ENCODE measurements at places on chromosomes 16 and 17.

- DNase-seq: peak; percentile 96
These were observed 10.1 kb downstream of the KRT39 start for GRCh38 chr17:40956401-40957254.

- peak; percentile 57 for DNase-seq
These were observed 27.3 kb downstream of the SLFN11 start for GRCh38 chr17:35345926-35346771.

DNA sequence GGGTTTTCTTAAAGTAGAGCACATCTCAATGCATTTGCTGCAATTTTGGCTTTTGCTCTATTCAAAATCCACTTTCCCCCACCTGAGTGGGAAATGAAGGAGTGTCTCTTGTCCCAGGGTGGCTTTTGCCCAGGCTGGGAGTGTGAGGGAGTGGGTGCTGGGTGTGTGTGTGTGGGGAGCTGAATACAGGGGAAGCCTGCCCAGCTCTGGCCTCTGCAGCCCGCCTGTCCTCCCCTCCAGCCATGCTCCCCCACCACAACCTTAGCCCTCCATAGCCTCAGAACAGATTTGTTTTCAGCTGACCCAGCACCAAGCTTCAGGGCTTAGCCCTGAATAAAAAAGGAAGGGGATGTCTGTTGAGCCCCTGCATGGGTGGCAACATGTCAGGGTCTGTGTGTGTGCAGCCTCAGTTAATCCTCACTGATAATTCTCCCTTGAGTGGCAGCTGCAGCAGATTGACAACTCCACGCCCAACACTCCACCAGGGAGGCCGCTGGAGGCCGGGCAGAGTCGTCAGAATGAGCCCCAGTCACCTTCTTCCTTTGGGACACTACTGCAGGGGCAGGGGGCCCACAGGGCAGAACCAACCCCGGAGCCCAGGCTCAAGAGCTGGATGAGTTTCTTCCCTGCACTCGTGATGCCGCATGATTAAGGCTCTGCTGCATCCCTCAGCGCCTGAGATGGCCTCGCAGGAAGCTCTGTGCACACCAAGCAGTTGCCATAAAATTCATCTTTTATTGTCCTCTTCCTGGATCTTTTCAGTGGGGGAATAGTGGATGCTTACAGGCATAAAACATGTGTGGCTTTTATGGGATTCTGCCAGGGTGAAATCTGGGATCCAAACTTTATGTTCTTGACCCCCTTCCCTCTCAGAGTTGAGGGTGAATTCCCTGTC is 55.0 kb downstream of the SPACA3 start:
- no peak for DNase-seq

GRCh38 chr17:9123594-9124553 is 102.6 kb downstream of the NTN1 start:
- DNase-seq: no peak

DNA sequence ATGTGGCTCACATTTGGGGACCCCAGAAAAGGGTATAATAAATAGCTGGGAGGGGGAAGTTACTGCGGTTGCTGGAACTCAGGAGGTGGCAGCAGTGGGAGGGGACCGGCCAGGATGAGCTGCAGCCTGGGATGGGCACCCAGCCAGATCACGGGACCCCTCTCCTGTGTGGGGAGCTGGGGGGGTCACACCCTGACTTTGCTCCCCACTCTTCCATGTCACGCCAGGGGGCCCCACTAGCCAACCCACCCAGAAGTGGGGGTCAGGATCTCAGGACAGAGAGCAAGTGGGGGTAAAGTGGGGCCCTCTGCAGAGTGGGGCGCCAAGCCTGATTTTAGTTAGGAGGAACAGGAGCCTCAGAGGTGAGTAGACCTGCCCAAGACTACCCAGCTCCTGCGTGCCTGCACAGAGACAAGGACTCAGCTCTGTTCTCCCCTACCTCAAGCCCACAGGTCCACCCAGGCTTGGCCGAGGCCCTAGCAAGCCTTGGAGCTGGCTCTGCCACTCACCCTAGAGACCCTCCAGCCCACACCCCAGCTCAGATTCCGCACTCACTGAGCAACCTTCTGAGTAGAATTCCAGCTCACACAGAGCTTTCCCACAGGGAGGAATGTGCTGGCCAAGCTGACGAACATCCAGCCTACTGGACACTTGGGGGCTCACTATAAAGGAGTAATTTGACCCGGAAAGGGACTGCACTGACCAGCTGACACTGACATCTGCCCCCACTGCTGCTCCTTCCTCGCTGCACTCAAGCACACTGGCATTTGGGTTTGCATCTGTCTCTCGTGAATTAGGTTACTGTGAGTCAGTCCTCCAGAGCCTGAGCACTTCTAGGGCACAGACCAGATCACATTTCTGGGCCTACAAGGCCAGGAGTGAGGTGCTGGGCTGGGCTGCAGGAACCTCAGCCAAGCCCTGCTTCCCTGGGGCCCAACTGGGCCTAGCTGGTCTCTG is 310.1 kb downstream of the C16orf95 start:
- DNase-seq: peak; percentile 33

GRCh38 chr17:55659661-55660060 is 63.0 kb downstream of the TMEM100 start:
- DNase-seq: no peak

- DNase-seq: no peak
These were observed 15.0 kb upstream of the SRCIN1 start for GRCh38 chr17:38620551-38621277.

- no peak for DNase-seq
These were observed 22.2 kb downstream of the CLTC start for GRCh38 chr17:59641799-59642484.

DNA sequence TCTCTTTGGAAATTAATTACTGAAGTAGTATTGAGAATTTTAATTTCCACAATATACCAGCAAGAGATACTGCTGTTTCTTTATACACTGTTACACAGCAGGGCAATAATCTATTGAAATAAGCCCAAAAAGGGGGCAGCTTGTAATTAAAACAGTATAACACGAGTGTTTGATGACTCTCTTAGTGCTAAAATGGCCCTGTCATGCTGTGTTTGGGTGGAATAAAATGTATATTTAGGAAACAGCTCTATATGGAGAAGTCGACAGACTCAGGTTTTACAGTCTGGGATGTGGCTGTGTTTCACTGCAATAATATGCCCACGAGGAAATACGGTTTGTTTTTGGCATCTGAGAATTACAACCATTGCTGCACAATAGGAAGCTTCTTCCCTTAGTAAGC is 537.7 kb upstream of the HSBP1 start:
- no peak for DNase-seq

- DNase-seq: no peak
These were observed 10.4 kb downstream of the MPRIP start for GRCh38 chr17:17052462-17053221.

- DNase-seq: peak; percentile 95
These were observed 2.1 kb upstream of the NAGS start for GRCh38 chr17:44002141-44002848.

GRCh38 chr17:44338702-44339101 is 6.4 kb upstream of the GRN start:
- DNase-seq: peak; percentile 41

GRCh38 chr16:20147091-20147490 is 73.4 kb upstream of the GPR139 start:
- no peak for DNase-seq

DNA sequence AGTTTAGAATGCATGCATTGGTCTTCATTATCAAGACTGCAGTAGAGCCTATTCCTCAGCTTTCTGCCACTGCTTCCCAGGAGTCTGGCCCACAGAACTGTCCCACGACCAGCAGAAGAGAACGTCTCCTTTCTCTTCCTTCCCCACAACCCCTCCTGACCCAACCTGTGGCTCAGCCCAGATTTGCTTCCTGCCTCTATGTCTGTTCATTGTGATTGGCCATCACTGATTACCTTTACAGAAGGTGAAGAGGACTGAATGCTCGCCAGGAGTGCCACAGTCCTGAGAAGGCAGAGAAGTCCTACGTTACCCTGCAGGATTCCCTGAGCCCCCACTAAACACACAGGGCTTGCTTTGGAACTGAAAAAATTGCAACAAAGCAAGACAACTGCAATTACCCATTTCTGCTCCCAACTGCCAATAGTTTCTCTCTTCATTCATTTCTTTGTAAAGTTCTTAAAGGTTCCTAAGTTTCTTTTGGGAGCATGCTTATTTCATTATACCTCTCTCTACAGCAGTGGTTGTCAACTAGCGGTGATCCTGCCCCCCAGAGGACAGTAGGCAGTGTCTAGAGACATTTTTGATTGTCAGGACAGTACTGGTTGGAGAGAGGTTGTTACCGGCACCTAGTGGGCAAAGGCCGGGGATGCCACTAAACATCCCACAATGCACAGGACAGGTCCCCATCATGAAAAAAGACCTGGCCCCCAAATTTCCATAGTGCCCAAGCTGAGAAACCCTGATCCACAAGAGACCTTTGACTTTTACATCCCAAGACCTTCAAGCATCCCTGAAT is 4.5 kb upstream of the NAT9 start:
- peak; percentile 49 for DNase-seq

DNA sequence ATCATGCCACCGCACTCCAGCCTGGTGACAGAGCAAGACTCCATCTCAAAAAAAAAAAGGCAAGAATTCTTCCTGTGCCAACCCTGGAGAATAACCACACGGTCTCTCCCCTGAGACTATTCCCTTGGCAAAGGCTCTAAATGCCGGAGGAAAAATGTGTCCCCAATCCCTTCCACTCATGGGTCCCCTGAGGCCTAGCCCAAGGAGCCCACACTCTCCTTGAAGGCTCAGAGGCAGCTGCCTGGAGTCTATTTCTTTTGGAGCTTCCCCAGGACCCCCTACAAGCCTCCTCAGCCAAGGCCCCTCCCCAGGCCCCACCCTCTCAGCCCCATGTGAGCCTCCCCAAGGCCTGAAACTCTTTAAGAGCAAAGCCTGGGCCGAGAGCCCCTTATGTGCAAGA is 16.6 kb downstream of the CEP131 start:
- no peak for DNase-seq

DNA sequence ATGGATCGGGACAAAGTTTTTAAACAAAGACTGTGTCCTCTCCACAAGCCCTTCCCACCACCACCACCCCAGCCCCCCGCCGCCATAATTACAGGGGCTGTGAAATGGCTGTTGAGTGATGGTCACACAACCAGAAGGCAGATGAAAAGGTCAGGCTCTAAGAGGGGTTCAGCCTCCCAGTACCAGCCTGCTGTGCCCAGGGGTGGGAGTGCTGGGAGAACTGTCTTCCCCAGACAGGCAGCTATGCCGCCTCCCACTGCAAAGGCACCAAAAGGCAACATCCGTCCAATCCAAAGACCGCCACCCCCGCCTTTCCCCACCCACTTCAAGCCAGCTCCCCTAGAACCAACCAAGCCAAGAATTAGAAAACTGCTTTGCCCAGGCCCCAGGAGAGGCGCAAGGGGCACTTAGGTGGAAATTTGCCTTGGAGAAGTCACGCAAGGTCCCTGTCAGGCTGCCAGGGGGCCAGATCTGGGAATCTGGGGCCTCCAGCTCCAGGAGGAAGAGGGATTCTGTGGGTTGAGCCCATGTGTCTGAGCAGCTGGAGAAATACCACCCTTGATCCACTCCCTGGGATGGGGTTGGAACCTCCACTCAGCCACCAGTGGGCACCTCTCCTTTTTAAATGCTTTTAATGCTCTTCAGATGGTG is 14.4 kb downstream of the CARHSP1 start:
- DNase-seq: no peak
